ENCODE measurements at places on chromosomes 3 and 15.

GRCh38 chr3:122680475-122681283, at the start of gene PARP14:
TSS of gene PARP14 (plus strand) at chr3:122680839. CDS start at chr3:122680884, 45 bp downstream.
- peak within 1 kb of the TSS; percentile 96 for H3K27ac ChIP-seq
- H3K36me3 ChIP-seq = peaks cover 3% of the 10 kb centered on the region
- DNase-seq = peak; percentile 81
- H3K27me3 ChIP-seq = no peaks in the 10 kb centered on the region
- H3K4me1 ChIP-seq = peaks cover 46% of the 10 kb centered on the region

- no peaks in the 10 kb centered on the region for H3K4me1 ChIP-seq
- no peaks in the 10 kb centered on the region for H3K36me3 ChIP-seq
- no peaks in the 10 kb centered on the region for H3K27me3 ChIP-seq
- H3K4me3 ChIP-seq = no peak overlapping the region
- no peak overlapping the region for H3K27ac ChIP-seq
These were observed 18.6 kb upstream of the TRPC1 start for GRCh38 chr3:142705198-142705597.

GRCh38 chr15:67831363-67831762, 6.1 kb downstream of the SKOR1 start:
- H3K27me3 ChIP-seq = peaks cover 55% of the 10 kb centered on the region
- no peaks in the 10 kb centered on the region for H3K36me3 ChIP-seq
- DNase-seq = no peak

- H3K36me3 ChIP-seq = no peaks in the 10 kb centered on the region
- no peak overlapping the region for H3K27ac ChIP-seq
- H3K4me1 ChIP-seq = no peaks in the 10 kb centered on the region
- no peak for DNase-seq
- H3K4me3 ChIP-seq = no peak overlapping the region
- no peaks in the 10 kb centered on the region for H3K27me3 ChIP-seq
These were observed 225.1 kb downstream of the NTRK3 start for GRCh38 chr15:88031461-88031860.

DNA sequence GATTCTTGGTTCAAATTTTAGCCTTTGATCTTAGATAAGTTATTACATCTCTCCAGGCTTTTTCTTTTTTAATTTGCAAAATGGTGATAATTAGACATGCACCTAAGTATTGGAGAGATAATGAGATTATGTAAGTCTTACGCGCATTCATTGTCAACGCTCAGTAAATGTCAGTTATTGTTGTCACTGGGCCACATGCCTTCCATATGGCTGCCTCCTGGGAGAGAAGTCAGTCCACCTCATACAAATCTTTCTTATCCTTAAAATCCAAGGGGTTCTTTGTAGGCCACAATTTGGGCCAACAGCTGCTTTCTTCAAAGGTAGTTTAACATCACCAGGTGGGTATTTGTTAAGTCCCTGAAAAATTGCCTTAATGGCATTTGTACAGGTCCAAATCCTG, 25.5 kb upstream of the PTPRG start:
- DNase-seq = no peak
- H3K36me3 ChIP-seq = no peaks in the 10 kb centered on the region

DNA sequence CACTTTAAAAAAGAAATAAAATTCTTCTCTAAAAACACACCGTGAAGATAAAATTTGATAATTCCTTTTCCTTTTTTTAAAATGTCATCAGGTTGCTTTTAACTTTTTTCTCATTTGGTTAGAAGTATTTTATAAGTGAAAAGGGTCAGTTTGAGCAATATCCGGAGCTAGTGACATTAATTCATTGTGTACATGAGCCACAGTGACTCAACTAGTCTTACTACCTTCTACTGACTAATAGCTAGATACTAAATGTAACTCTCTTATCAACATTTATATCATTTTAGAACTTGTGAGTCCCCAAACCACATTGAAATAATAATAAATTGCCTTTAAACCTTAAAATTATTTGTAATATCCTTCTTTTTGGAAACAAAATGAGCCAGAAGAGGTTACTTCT, 101.2 kb upstream of the ZBTB20 start:
- no peaks in the 10 kb centered on the region for H3K36me3 ChIP-seq
- H3K27ac ChIP-seq = no peak overlapping the region
- no peaks in the 10 kb centered on the region for H3K27me3 ChIP-seq
- no peak for DNase-seq

All from CD4-positive, alpha-beta memory T cell (primary cell).